Activated CD4-positive, alpha-beta memory T cell treated with anti-CD3 and anti-CD28 coated beads for 36 hours (primary cell): ENCODE measurements at places on chromosomes 4 and X.

DNA sequence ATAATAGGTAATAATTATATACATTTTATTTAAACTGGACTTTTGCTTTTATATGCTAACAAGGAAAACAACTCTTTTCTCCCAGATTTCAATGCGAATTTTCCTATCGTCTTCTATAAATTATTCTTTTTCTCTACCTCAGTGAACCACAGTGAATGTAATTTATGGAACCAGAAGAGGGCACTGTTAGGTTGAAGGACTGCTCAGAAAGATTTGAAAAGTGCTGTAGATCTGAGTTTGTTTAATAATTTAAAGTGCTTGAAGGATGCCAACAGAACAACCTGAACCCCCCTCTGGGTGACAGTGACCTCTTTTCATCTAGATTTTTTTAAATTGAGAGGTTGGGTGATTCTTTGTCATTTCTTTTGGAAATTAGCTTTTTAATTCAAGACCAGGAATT is 54.9 kb downstream of the PHOX2B start:
- DNase-seq = no peak

- no peak for DNase-seq
Observed at GRCh38 chr4:152283801-152284470, 252.0 kb downstream of the FBXW7 start.

GRCh38 chrX:17655211-17656034 is 81.9 kb upstream of the SCML1 start:
- DNase-seq = peak; percentile 35

DNA sequence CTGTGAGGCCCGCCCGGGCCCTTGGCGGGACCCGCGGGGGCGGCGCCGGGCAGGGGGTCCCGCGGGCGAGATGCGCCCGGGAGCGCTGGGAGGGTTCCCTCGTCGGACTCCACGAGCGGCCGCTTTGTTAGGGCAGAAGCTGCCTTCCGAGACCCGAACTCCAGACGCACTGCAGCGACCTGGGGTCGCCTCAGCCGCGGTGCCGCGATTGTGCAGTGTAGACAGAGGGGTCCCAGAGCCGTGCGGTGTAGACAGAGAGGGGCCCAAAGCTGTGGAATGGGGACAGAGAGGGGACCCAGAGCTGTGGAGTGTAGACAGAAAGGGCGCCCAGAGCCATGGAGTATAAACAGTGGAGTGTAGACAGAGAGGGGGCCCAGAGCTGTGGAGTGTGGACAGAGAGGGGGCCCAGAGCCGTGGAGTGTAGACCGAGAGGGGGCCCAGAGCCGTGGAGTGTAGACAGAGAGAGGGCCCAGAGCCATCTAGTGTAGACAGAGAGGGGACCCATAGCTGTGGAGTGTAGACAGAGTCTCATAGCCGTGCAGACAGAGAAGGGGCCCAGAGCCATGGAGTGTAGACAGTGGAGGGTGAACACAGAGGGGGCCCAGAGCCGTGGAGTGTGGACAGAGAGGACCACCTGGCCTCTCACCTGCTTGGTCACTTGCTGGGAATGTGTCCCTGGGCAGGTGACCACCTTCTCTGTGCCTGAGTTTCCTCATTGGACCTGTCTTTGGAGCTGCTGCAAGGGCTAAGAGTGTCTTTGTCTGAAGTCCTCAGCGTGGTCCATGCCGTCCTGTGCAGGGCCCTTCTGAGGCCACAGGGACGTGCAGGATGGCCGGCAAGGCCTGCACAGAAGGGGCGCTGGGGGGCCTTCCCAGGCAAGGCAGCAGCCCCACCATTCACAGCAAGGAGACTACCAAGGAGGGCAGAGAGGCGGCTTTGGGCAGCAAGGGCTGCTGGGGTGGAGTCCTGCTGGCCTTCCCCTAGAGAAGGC is 875 bp downstream of the RGS12 start:
- no peak for DNase-seq

- no peak for DNase-seq
Observed at GRCh38 chrX:49187028-49187394, 838 bp upstream of the PRICKLE3 start.

- no peak for DNase-seq
Observed at GRCh38 chrX:13022926-13023325, 21.5 kb downstream of the FAM9C start.

DNA sequence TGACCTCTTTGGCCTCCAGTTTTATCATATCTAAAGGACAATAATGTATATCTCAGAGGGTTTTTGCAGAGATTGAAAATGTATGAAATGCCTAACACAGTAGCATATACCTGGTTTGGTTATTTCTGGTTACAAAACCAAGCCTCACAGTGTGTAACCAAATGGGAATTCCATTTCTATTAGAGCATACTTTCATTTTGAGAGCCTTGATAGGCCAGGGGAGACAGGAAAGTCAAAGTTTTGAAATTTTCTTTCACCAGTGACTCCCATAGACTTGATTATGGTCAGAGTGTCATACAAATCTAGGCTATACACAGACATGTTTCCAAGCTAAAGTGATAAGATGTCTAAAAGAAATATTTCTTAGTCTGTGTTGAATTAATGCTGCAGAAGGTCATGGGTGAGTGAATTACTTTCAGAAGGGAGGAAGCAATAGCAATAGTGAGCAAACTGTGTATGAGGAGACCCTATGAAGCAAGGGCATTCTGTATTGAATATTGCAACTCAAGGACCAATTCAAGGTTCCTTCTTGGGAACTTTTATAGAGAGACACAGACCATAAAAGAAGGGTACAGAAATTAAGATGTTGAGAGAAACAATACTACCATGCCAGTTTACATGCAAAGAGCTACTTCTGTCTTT is 151.1 kb downstream of the PDE5A start:
- no peak for DNase-seq

DNA sequence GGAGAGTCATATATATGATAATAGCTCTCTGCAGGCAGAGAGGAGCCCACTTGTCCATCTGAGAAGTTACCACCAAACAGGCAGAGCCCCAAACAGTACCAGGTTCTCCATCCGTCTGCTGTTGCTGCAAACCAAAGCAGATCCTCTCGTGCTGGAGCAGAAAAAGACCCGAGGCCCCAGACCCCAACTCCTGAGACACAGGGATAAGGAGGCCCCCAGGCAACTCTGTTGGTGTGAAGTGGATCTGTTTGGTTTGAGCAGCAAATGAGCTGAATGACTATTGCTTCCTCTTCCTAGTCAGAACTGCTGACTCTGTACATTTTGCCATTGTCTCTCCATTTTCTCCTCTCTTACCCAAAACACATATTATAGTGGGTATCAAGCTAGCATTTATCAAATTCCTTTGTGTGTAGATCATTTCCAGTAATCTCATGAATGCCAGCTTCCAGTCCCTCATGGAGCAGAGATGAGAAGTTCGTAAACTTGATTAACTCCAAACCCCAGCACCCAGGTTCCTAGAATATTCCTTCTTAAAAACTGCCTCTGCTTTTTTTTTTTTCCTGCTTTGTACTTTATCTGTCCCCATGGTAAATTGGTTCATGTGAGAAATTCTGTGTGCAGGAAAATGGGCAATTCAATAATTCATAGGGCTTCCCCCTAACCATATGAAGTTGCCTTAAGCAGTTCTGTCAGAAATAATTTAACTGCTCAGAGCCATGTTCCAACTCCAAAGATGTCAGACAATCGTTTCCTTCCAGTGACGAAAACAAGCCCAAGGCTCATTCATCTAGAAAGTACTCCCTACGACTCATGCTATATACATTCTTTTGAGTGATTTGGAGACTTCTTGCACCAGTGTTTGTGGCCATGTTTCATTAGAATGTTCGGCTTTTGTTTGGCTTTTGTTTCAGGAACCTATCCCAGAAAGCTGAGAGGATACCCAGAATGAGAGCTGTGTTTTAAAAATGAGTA is 98.6 kb upstream of the ATXN3L start:
- DNase-seq = no peak

DNA sequence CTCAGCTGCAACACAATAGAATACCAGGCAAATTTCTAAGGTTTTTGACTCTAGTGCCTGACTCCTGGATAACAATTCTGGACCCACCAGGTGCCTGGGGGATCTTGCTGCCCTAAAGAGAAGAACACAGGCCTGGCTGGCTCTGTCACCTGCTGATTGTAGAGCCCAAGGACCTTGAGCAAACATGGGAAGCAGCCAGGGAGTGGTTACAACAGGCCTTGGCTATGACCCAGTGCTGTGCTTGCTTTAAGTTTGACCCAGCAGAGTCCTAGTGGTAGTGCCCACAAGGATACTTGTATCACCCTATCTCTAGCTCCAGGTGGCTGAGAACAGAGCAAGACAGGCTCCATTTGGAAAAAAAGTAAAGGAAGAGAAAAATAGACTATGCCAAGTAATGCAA is 176.8 kb upstream of the DCAF12L2 start:
- no peak for DNase-seq

DNA sequence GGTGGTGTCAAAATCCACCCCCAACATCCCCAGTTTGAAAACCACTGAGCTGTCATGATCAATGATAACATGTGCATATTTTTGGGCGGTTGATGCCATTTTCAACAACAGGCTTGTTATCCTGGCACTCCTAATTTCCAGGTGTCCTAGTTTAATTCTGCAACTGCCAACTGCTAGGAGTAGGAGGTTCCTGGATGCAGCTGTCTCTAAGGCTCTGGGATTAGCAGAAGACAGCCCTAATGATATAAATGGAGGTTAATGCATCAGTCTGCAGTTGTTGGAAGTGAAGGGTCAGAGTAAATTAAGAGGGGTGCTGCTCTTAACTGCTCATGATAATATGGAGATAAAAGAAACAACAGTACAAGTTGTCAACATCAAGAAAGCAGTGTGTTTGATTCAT is 23.8 kb downstream of the ARFIP1 start:
- DNase-seq = no peak

DNA sequence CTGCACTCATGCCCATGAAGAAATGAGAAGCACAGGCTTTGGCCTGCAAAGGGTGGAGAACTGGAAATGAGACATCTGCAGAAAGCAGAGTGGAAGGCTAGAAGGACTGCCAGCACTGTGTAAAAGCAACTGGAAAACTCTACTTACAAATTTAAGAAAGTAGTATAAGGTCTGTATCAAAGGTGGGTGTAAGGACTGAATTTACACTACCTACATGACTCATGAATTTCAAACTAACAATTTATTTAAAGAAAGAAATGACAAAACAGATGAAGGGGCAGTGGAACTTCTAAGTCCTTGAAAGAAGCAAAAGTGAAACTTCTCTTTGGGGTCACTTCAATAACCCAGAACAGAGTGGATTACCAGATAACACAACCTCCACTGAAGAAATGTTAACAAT is 71.2 kb downstream of the SLC10A7 start:
- peak; percentile 31 for DNase-seq

- no peak for DNase-seq
Observed at GRCh38 chr4:82437285-82438005, 7.1 kb downstream of the ENOPH1 start.

- DNase-seq = peak; percentile 29
Observed at GRCh38 chr4:53804719-53805118, 213.4 kb upstream of the LNX1 start.
